ENCODE measurements at places on chromosomes 3 and 15.
A peak's percentile ranks its signal among the peaks of the same experiment; 100 is the strongest.

- no peak for DNase-seq
Measured at GRCh38 chr3:10635446-10636076, 130.2 kb upstream of the ATP2B2 start.

- peak; percentile 37 for DNase-seq
Measured at GRCh38 chr3:177231242-177231641, 34.0 kb upstream of the TBL1XR1 start.

DNA sequence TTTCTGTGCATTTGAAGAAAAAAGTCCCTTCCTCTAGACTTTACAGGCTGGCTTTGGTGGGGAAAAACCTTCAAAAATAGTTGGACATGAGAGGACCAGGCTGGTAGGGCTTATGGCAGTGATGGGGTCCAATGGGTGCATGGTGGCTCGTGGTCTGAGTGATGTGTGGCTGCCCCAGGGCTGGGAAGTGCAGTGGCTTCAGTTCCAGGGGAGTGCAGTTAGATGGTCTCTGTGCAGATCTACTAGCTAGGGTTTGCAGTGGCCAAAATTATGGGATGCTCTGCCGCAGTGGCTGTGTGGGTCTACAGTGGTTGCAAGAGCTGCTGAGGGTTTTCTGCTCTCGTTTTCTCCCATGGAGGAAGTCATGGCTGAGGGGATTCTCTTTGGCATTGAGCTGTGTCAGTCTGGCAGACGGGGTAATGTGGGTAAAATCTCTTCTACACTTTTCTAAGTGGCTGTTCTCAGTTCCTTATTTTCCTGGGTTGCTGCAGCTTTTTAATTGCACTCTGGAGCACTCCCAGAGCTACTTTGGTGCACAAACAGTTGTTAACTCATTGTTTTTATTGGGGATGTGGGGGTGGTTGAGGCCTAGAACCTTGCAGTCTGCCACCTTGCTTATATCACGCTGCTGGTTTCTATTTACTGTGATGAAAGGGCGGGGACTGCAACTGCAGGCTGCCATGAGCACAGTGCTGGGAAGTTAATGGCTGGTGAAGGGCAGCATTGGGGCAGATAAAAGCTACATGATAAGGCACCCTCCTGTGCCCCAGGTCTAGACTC lies 1324.6 kb downstream of the NSUN3 start:
- DNase-seq, result no peak

GRCh38 chr3:126376444-126376843 lies 18.3 kb upstream of the CFAP100 start:
- DNase-seq, result no peak

- DNase-seq, result no peak
Measured at GRCh38 chr3:87811953-87812352, 246.9 kb downstream of the CGGBP1 start.

DNA sequence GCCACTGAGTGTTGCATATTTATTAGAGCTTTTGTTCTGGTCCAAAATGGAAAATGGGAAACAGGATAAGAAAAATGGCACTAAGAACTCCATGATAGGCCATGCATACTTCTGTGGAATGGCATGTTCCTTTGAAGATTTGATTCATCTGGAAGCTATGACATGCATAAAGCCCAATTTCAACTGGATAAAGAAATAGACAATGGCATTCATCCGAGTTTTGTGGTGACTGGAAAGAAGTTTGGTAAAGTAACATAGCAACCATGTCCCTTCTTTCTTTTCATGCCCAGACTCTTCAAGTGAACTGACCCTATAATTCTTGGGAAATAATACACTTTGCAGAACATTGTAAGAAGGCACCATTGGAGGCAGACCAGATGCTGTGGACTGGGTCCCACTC lies 368.4 kb upstream of the IL12A start:
- no peak for DNase-seq

GRCh38 chr3:29370021-29370420 lies 89.2 kb downstream of the RBMS3 start:
- no peak for DNase-seq

GRCh38 chr3:42025370-42026138 lies 63.7 kb upstream of the ULK4 start:
- DNase-seq, result peak; percentile 42

DNA sequence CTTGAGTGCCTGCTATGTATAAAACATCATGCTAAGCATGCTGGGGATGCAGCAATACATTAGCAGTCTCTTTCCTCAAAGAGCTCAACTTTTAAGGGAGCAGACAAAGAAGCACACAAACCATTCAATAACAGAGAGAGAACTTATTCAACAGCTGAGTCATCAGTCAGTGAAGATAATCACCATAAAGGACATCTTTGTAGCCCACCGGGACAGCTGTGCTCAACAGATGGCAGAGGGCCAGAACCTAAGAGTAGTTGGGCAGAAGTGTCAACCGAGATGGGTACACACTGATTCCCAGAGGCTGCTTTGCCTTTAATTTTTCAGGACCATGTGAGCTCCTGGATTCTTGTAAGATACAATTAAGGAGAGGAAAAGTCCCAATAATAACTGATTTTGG lies 4.2 kb upstream of the RAB8B start:
- DNase-seq, result no peak

GRCh38 chr15:66139591-66140207 lies 113.9 kb downstream of the MEGF11 start:
- no peak for DNase-seq

- DNase-seq, result no peak
Measured at GRCh38 chr3:16113704-16114103, 60.8 kb upstream of the GALNT15 start.

DNA sequence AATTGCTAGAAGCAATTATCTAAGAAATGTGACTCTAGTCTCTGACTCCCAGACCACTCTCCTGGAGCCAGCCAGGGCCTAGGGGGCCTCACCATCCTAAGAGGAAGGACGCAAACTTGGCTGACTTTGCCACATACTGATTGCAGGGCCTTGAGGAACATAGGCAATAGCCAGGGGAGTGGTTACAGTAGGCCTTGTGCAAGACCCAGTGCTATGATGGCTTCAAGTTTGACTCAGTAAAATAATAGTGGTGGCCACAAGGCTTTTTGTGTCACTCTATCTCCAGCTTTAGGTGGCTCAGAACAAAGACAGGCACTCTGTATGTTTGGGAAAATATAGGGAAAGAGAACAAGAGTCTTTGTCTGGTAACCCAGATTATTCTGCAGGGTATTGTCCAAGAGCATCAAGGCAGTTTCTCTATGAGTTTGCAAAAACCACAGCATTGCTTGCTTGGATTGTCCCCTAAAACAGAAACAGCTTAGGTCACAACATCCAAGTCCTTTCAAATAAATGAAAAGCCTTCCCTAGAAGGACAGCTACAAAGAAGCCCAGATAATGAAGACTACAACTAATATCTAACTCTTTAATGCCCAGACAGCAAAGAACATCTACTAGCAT lies 631.5 kb downstream of the PYDC2 start:
- DNase-seq, result no peak

- DNase-seq, result no peak
Measured at GRCh38 chr3:197007296-197007940, 22.2 kb downstream of the MELTF start.

DNA sequence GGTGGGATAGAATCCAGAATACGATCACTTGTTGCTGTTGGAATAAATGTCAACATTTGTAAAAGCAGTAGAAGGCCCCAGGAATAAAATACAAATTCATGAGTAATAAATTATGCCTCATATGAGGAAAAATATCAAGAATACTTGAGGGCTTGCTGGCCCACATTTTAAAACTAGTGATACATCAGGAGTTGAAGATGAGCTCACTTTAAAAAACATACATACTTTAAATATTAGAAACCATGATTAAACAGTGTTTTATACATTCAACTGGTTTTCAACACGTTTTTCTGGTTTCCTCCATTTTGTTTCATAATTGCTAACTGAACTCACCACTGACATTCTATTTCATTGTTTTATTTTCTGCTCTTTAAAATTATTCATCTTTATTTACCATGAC lies 141.4 kb downstream of the TFG start:
- DNase-seq, result no peak

DNA sequence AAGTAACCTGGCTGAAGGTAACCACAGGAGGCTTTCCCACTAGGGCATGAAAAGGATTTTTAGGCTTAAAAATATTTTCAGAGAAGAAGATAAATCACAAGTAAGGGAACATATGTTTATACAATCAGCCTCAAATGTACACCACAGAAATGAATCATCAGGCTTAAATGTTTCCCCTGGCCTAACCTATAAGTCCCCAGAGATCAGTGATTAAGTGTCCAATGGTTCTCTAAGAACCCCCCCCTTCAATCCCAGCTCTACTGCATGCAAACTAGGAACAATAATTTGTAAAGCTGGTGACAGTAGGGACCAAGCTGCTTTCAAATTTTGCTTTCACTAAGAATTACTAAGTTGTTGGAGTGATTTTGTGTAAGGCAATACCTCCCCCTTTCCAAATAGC lies 431.6 kb upstream of the LMCD1 start:
- DNase-seq, result no peak

DNA sequence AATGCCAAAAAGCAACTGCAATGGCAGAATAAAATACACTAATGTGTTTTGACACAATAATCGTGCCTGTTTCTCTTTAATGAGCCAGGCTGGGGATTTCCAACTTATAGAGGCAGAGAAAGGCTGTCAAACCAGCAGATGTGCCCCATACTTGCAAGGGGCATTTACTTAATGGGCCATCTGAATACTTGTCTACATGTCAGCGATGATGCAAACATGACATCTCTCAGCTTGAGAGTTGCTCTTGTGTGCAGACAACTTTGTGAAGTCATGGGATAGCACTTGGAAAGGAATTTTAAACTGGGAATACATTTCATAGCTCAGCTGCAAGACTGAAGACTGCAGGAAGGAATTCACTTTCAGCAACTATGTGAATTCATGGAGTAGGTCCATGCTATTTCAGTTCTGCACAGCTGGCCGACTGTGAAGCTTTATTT lies 127.4 kb upstream of the ADAMTS9 start:
- no peak for DNase-seq

- DNase-seq, result peak; percentile 15
Measured at GRCh38 chr15:40695469-40695890, 506 bp downstream of the RAD51 start.

GRCh38 chr15:91412138-91412928 lies 312.3 kb downstream of the SV2B start:
- DNase-seq, result peak; percentile 72

DNA sequence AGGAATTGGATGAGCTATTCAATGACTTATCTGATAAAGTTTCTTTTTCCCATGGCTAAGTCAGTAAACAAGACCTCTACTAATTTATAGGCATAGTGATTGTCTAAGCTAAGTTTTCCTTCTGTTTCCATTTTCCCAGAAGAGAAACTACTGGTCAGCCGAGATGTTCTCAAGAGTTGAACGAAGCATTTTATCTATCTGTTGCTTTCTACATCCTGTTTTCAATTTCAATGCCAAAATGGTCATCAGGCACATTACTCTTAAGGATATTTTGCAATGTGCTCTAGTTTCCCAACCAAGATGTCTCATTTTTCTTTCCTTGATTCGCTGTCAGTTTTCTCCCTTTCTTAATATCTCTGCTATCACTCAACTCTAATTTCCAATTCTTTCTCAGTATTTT lies 228.7 kb downstream of the MBNL1 start:
- DNase-seq, result peak; percentile 64

- no peak for DNase-seq
Measured at GRCh38 chr3:34363881-34364280, 565.5 kb downstream of the PDCD6IP start.

DNA sequence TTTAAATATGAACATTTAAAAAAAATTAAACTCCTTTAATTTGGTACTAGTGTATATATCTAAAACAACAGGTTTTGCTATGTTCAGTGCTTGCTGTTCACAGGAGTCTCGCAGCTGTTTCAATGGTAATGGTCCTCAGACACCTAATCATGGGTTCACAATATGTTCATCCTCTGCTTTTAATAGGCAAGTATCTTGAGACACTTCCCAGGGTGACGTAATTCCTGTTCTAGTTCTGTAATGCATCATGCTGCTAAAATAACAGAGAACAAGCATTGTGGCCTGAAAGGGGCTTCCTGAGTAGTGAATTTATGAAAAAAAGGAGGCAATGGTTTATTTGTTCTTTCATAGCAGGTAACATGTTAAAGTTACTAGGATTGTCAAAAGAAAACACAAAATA lies 625.2 kb upstream of the GBE1 start:
- DNase-seq, result no peak

GRCh38 chr3:113251817-113252216 lies 40.5 kb downstream of the BOC start:
- DNase-seq, result no peak

DNA sequence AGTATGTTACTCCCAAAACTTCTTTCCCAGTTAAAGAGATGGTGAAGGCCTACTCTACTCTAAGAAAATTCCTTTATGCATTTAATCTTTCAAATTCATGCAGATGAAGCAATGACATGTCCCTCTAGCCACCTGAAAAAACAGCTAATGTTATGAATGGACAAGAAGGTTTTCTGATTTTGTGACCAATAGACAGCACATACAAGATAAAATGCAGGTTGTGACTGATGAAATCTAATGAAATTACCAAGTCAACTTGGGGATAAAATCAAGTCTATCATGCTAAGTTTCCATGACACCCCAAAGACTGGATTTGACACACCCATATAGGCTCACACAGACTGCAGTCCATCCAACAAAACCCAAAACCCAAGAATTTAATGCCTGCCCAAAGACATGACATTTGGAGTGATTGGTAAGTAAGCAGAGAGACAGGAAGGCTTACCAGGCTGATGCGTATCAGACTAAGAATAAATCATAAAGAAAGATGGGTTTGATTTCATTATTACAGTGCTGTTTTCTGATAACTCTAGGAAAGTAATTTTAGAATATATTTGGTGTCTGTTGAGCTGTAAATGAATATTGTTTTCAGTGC lies 26.4 kb downstream of the CD47 start:
- no peak for DNase-seq

DNA sequence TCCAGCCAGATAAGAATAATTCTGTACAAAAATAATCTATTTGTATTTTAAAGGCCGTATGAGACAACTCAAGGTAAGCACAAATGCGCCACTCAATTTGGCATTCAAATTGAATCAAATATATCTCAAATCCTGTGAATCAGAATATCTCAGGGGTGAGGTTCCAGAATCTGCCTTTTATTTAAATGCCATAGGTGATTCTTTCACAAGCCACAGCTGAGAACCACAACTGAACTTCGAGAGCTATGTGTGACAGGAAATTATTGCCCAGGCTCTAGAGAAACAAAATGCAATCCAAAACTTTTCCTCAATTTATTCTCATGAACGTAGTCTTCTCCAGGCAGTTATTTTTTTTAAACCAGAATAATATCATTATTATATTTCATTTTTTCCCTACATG lies 11.9 kb downstream of the ATP8B4 start:
- DNase-seq, result no peak

GRCh38 chr15:58999694-59000093 lies 12.2 kb downstream of the RNF111 start:
- no peak for DNase-seq

DNA sequence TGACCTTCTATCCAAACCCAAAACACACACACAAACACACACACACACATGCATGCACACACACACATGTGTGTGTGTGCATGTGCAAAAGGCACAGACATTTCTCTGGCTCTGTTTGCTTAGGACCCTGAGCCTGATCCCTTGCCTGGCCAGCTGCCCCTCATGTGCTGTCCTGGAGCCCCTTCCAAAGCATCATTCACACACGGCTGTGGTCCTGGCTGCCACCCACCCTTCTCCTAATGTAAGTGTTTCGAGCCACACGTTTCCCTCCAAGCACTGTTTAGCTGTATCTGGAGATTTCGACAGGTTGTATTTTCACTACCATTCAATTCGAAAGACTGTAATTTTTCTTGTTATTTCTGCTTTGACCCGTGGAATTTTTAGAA lies 45.8 kb upstream of the KLF13 start:
- no peak for DNase-seq

GRCh38 chr15:90883976-90884718 lies at the start of gene FES:
Gene FES (plus strand): TSS chr15:90884504. CDS start chr15:90885046, 542 bp downstream.
- DNase-seq, result peak; percentile 31

Data from AML-193 (cell line).